ENCODE measurements at places on chromosomes 11 and 22. TPM values are rescaled to one million over a fixed set of nuclear protein-coding genes. Genes with fewer than 3 reads are reported as not detected.

DNA sequence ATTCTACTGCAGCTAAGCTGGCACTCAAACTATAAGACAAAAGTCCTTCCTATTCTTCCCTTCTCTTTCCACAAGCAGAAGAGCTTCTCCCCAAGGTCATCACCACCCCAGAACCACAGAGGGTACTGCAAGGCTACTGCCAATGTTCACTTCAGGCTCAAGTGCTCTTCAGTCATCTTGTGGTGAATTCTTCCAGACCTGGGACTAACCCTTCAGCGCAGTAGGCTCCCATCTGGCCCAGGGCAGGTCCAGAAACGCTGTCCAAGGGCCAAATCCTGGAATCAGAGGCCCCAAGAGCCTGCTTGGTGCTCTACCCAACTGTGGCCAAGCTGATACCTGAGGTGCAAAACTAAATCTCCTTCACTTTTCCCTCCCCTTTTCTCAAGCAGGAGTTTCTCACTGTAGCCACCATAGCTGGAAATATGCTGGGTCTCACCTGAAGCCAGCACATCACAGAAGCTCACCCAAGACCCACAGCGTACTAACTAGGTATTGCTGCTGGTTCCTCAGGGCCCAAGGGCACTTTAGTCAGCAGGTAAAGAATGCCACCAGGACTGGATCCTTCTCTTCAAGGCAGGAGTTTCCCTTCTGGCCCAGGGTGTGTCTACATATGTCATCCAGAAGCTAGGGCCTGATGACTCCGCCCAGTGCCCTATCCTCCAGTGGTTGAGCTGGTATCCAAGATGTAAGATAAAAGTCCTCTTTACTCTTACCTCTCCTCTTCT, 27.8 kb downstream of the FCHSD2 start:
- H3K27ac ChIP-seq = no peak overlapping the region
- no peaks in the 10 kb centered on the region for H3K36me3 ChIP-seq
- H3K4me1 ChIP-seq = no peaks in the 10 kb centered on the region

DNA sequence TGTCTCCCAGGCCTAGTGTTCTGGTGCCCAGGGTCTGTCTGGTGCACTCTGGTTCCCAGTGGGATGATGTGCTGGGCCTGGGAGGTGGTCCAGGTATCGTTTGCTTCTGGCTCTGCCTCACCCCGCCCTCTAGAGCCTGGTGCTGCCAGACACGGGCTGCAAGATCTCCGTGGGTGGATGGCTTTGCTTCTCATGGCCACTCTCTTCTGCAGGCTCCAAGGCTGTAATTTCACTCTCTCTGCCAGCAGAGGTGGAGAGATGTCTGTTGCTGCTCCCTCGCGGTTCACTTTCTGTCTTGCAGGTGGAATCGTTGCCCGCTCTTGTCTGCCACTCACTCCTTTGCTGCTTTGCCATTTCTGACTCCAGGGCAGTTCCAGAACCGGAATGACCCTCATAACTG, 13.4 kb downstream of the NADSYN1 start:
- no peak overlapping the region for H3K4me3 ChIP-seq
- H3K27ac ChIP-seq = no peak overlapping the region
- H3K4me1 ChIP-seq = no peaks in the 10 kb centered on the region
- H3K27me3 ChIP-seq = no peaks in the 10 kb centered on the region
- H3K36me3 ChIP-seq = no peaks in the 10 kb centered on the region
- no peak for DNase-seq

DNA sequence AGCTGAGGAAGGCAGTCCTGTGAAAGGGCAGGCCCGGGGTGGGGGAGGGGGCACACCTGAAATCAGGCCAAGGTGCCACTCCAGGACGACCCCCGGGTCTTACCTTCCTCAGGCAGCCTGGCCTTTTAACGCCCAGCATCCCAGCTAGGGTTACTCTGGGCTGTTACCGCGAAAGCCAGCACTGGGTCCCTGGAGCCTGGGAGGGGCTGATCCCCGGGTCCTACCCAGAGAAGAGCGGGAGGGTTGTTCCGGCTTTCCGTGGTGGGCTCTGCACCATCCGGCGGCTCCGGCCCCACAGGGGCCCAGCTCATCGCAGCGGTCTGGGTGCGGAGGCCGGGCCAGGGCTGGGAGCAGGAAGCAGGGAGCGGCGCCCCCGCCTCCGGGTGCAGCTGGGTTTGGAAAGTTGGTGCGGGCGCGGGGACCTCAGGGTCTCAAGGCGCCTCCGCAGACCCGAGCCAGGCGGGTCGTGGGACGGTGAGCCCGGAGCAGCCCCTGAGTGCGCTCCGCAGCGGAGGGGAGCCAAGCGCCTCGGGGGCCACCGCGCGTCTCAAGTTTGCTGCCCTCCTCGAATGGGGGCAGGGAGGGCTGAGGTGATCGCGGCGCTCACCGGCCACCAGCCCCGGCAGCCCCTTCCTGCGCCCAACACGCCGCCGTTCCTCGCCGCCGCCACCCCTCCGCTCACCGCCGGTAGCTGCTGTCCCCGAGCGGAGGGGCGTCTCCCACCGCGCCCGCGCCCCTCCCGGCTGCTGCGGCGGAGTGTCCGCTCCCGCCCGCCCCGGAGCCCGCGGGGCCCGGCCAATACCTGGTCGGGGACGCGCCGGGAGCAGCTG, 831 bp downstream of the CHST1 start:
- peaks cover 21% of the 10 kb centered on the region for H3K4me1 ChIP-seq
- H3K27ac ChIP-seq = no peak overlapping the region
- no peak for DNase-seq
- H3K36me3 ChIP-seq = no peaks in the 10 kb centered on the region
- peaks cover 73% of the 10 kb centered on the region for H3K27me3 ChIP-seq

Gene BIK
- total RNA-seq = 2.0 TPM

Gene ZFPL1
- total RNA-seq = 53.1 TPM

Gene TMEM191B
- total RNA-seq = 0.40 TPM

Gene CRYBA4
- total RNA-seq = not detected

Gene UPK2
- 2.2 TPM for total RNA-seq

Gene BDNF
- total RNA-seq = 8.8 TPM

Gene ANKK1
- not detected for total RNA-seq

Data from hepatocyte (in vitro differentiated cells).